ENCODE measurements at places on chromosomes 7 and 10.

DNA sequence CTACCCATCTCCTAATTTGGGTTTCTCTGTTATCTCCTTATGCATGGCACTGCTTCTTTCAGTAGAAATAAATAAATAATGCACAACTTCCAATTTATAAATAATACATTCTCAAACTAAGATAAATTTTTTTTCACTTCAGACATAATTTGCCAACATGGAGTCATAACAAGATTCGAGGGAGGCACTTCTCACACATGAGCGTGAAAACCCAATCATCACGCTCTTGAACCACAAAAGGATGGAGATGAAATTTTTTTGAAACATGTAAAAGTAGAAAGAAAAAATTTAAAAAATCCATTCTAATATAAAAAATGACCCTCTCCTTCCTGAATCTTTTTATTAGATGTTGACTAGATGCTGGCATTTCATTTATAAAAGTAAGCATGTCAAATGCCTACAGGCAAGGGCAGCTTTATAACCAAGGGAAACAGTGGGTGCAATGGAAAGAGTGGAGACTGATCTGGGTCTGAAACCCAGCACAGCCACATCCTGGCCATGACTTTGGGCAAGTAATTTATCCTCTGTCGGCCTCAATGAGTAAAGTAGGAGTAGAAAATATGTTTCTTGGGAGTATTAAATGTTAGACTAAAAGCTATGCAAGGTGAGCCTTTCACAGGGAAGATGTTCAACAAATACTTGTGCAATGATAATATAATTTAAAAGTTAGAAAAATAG is 185.0 kb downstream of the STK31 start:
- DNase-seq: no peak

DNA sequence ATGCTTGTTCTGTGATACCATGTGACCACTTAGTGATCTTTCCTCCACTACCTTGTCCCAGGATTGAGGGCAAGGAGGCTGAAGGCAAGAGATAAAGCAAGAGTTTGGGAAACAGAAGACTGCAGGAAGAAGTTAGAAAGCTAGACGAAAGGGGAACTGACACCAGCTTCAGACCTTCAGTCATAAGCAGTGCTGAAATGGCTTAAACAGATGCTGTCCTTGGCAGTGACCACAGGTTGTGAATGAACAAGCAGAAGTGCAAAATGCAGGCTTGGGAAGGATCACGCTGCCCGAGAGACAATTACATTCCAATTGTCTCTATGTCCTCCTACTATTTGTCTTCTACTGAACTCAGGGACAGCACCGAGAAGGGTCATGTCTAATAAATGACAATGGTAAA is 704.9 kb upstream of the AUTS2 start:
- DNase-seq: no peak

DNA sequence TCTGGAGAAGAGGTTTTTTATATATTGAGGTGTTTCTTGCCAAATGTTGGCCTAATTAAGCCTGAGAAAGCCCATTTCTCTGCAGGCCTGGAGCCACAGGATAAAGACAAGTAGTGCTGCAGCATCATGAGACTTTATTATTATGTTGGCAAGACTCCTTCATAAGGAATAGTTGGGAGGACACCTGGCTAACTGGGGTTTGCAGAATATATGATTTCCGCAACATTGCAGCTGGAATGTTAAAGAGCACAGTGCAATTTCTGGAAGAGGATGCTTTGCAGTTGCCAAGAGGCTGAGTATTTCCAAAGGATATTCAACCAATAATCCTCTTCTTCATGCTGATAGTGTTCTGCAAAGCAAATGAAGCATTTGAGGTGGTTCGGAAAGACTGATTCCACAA is 1512.8 kb upstream of the LRRTM3 start:
- no peak for DNase-seq

GRCh38 chr7:94324380-94325121 is 70.1 kb upstream of the COL1A2 start:
- no peak for DNase-seq

GRCh38 chr10:111879969-111880368 is 303.6 kb downstream of the GPAM start:
- no peak for DNase-seq

DNA sequence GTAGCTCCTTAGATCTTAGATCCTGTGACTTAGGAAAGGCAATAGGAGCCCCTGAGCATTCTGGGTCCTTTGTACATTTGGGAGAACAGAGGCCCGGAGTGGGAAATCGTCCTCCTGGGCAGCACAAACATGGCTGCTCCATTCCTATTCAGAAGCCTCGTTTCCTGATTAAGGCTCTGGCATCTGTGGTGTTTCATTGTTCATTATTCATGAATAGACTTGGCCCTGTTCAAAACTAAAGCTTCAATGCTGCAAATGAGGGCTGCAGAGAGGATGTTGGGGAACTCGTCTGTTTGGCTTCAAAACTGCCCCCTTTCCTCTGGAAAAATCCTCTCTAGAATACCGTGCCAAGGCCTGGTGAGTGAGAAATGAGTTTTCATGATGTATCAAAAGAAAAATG is 3.4 kb upstream of the HTRA1 start:
- DNase-seq: no peak

GRCh38 chr10:110349831-110350230 is 45.1 kb upstream of the SMNDC1 start:
- peak; percentile 30 for DNase-seq

DNA sequence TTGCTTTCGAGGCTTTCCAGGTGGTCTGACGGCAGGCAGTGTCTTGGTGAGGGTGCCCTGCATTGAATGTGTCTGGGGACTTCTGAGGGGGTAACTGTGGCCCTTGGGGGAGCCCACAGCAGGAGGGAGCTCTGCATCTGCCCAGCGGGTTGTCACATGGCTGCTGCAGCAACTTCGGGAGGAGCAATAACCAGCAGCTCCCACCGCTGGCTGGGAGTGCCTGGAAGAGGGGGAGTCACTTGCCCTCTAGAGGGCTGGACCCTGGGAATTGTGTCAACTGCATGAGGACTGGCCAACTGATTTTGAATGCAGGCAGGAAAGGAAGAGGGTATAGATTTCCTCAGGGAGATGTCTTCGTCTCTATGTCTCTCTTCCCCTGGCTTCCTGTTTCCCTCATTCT is 26.4 kb downstream of the C10orf120 start:
- DNase-seq: no peak

DNA sequence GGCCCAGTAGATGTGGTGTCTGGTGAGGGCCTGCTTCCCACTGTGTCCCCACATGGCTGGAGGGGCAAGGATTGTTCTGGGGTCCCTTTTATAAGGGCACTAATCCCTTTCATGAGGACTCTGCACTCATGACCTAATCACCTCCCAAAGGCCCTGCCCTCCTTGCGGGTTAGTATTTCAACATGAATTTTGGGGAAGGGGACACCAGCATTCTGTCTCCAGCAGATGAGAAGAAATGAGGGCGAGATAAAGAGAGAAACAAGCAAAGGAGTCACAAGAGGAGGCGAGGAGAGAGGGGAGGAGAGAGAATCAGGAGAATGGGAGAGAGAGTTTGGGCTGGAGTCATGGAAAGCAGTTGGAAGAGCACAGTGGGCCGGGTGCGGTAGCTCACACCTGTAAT is 83.7 kb downstream of the C10orf105 start:
- no peak for DNase-seq
